DMS79 (cell line): ENCODE measurements at places on chromosomes 1 and 21.
A peak's percentile ranks its signal among the peaks of the same experiment; 100 is the strongest.

DNA sequence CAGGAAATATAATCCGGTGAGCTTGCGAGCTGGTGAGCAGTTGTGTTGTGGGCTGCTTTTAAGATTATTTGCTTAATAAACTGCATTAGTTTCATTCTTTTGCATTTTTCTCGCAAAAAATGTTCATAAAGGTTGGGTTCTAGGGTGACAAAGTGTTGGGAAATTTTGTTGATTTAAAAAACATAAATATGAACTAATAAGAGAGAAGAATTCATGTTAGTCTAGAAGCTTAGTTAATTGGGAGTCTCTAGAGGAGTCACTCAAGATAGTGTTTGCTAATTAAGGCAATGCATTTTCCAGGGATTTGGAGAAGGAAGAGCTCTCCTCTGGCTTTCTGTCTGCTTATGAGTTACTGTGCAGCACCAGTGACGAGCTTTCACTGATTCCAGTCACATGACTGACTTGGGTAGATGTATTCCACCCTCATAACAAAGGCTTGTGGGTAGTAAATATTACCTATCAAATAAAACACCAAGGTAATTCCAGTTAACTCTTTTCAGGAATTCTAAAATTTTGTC, 417.0 kb downstream of the PTBP2 start:
- DNase-seq, result no peak

- DNase-seq, result no peak
Observed at GRCh38 chr21:43209575-43210453, 41.0 kb downstream of the CRYAA start.

DNA sequence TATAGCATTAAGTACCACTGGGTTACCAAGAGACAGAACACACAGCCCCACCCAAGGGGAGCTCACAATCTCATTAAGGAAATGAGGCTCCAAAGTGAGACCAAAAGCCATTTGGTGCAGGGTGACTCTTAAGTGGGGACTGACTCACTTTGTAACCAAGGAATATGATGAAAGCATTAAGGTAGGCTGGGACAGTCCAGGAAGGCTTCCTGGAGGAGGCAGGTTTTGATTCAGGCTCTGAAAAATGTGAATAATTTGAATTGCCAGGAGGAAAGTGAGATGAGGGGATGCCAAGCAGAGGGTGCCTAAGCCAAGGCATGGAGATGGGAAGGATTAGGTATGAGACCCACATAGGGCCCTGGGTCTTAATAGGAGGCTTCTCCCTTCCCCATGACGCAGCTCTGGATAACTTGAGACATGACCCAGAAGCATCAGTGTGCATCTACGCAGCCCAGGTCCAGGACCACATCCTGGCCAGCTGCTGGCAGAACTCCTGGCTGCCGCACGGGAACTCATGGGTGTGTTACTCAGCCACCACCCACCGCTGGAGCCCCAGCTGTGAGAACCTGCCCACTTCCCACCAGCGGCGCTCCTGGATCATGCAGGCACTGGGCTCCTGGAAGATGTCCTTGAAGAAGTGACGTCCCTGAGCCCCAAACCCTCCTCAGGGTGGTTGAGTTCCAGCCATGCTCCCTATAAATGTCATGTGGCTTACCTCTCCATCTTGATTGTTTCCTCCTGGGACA, 5.9 kb upstream of the TTC4 start:
- DNase-seq, result no peak

DNA sequence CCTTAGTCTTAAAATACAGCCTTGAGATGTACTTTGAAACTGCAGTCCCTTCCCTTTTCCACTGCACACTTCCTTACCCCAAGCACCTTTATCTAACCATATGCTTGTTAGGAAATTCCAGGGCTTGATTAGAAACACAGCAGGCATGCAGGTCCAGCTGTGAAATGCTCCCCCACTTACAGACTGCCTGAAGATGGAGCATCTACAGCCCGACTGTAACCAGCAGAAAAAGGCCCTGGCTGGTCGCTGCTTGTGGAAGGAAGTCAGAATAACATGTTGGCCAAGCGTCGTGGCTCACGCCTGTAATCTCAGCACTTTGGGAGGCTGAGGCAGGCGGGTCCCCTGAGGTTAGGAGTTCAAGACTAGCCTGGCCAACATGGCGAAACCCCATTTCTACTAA, 37.2 kb downstream of the VN1R5 start:
- no peak for DNase-seq

- peak; percentile 80 for DNase-seq
Observed at GRCh38 chr1:32612189-32612881, 38.0 kb downstream of the ZBTB8OS start.

- DNase-seq, result no peak
Observed at GRCh38 chr1:155607708-155608107, 2.3 kb upstream of the MSTO1 start.

GRCh38 chr21:43684424-43684823, 25.1 kb downstream of the RRP1B start:
- no peak for DNase-seq

DNA sequence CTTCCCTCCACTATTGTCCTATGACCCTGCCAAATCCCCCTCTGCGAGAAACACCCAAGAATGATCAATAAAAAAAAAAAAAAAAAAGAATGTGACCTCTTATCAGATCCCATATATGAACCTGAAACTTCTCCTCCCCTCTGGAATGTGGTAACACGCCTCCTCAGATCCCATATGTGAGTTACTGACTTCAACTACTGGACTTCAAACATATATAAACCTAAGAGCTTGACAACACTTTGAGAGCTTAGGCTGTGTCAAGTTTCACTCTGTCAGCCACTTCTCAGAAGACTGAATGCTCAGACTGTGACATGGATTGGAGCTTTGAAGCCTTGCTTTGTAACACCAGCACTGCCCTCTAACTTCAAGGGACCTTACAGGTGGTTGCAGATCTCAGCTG, 148.4 kb downstream of the COP1 start:
- no peak for DNase-seq

DNA sequence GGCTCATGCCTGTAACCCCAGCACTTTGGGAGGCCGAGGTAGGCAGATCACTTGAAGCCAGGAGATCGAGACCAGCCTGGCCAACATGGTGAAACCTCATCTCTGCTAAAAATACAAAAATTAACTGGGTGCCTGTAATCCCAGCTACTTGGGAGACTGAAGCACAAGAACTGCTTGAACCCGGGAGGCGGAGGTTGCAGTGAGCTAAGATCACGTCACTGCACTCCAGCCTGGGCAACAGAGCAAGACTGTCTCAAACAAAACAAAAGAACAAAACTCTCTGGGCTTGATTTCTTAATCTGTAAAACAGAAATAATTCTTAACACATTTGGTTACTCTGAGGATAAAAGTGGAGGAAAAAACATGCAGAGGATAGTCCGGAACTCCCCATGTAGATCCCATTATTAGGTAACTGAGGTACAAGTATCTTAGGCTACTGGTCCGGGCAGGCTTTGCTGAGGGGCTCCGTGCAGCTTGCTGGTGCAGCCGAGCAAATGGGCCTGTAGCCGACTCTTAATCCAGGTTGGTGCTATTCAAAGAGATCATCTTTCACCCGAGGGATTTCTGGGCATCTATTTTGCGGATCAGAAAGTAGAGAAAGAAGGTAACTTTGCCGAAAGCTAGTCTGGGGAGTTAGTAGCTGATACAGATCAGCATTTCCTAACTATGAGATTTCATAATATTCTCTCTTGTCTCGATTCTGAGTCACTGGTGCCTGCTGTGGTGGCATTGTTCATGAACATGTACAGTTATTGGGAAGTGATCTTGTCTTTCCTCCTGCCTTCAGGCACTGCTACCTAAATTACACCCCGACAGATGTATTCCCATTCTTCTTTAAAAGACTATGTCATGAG, 56.8 kb downstream of the NFIA start:
- no peak for DNase-seq

DNA sequence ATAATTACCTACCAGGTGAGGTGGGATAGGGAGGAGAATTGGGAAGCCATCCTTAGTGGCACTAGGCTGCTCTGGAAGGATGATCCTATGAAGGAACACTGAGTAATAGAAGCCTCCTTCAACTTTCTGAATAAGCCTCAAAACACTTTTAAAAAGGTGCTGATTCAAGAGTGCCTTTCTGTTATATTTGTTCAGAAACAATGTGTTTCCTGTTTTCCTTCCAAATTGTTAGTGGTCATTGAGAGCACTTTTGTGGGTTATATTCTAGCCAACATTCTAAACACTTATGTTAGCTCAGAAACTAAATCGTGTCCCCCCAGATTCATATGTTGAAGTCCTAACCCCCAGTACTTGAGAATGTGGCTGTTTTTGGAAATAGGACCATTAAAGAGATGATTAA, 237.3 kb downstream of the TNR start:
- DNase-seq, result no peak

DNA sequence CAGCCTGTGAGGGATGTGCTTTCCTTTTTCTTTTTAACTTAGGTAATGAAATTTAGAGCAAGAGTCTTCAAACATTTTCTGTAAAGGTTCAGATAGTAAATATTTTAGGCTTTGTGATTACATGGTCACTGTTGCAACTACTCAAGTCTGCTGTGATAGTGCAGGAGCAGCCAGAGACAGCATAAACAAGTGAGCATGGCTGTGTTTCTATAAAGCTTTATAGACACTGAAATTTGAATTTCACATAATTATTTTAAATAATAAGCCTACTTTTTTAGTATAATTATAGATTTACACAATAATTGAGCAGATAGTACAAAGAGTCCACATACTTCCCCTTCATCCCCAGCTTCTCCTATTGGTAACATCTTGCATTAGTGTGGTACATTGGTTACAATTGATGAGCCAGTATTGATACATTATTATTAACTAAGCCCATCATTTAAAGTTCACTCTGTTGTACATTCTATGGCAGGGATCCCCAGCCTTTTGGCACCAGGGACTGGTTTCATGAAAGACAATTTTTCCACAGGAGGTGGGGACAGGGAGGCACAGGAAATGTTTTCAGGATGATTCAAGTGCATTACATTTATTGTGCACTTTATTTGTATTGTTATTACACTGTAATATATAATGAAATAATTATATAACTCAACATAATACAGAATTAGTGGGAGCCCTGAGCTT, 3.0 kb downstream of the ATF6 start:
- DNase-seq, result no peak

- peak; percentile 14 for DNase-seq
Observed at GRCh38 chr1:8462371-8462892, 144.5 kb downstream of the SLC45A1 start.

DNA sequence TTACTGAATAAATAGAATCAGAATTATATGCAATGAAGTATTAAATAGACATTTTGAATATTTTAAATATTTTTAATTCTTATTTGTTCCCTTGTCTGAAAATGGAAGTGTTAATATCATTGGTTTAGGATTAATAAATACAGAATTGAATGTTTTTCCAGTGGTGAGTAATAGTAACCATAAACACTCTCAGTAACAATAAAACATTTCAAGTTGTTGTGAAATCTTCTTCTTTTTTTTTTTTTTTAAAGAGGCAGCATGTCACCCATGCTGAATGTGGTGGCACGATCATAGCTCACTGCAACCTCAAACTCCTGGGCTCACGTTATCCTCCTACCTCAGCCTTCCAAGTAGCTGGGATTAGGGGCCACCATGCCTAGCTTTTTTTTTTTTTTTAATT, 86.2 kb upstream of the ZBTB18 start:
- no peak for DNase-seq

DNA sequence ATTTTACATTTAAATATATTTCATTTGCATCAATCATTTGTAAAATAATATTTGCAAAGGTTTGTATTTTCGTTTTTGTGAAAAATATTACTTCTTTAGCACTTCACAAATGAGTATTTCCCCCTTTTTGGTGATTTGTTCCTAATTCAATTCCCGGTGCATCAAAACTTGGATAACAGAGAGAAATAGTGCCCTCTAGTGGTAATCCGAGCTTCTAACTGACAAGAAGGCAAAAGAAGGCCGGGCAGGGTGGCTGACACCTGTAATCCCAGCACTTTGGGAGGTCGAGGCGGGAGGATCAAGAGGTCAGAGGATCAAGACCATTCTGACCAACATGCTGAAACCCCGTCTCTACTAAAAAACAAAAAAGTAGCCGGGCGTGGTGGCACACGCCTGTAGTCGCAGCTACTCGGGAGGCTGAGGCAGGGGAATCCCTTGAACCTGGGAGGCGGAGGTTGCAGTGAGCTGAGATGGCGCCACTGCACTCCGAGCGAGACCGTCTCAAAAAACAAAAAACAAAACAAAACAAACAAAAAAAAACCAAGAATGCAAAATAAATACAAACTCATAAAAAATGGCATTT, 137.7 kb downstream of the COL11A1 start:
- DNase-seq, result no peak

DNA sequence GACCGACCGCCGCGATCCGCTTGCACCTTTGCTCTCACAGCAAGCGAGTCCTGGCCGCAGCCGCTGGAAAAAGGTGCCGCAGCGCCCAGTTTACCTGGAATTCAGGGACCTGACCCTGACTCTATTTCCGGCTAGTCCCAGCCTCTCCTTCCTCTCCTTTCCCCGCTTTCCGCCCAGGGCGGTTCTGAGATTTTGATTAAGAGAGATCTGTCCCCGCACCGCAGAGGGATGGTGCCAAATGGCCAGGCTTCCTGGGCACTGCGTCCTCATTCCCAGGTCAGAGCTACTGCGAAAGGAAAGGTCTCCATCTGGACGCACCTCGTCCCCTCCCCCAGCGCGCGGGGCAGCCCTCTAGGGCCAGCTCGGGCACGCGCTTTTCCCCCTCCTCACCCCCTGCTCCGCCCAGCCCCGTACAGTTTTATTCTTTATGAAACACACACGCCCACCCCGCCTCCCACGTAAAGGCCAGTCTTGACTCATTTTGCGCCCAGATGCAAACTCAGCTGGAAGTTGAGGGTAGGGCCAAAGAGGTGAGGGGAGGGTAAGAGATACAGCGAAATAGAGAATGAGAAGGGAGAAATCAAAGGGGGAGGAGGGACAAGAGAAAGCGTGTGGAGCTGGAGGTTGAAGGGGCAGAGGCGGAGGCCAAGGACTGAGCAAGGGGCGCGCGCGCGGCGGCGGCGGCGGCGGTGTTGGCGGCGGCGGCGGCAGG, 411.8 kb upstream of the ESRRG start:
- no peak for DNase-seq

- DNase-seq, result no peak
Observed at GRCh38 chr1:197062692-197063091, 4.4 kb downstream of the F13B start.

DNA sequence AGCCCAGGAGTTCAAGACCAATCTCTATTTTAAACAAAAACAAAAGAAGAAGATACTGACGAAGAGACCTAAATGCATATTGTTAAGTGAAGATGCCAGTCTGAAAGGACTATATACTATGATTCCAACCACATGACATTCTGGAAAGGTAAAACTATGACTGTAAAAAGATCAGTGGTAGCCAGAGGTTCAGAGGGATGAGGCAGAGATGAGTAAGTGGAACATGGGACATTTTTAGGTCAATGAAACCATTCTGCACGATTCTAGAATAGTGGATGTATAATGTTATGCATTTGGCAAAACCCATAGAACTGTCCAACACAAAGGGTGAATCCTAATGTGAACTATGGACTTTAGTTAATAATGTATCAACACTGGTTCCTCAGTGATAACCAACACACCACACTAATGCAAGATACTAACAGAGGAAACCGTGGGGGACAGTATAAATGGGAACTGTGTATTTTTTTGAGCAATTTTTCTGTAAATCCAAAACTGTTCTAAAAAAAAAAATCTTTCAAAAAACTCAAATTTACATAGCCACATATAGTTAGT, 8.2 kb downstream of the RC3H1 start:
- no peak for DNase-seq
